Karpas-422 (cell line): ENCODE measurements at places on chromosomes 6 and 20.

DNA sequence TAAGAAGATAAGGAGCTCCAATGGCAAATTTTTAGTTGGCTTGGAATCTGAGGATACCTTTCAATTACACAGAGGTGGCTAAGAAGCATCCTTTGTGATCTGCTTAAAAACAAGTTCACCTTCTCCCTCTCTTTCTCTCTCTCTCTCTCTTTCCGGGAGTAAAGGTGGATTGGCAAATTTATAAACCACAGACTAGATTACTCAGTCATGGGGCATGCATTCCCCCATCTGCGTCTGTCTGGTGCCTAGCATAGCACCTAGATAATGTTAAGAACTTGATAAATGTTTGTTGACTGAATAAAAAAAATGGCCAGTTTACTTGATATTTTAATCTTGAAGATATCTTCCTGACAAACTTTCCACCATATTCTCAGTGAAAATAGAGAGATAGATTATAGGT is 312.3 kb downstream of the CDC5L start:
- H3K36me3 ChIP-seq = no peaks in the 10 kb centered on the region
- no peaks in the 10 kb centered on the region for H3K4me1 ChIP-seq
- H3K27ac ChIP-seq = no peak overlapping the region
- H3K4me3 ChIP-seq = no peak overlapping the region

DNA sequence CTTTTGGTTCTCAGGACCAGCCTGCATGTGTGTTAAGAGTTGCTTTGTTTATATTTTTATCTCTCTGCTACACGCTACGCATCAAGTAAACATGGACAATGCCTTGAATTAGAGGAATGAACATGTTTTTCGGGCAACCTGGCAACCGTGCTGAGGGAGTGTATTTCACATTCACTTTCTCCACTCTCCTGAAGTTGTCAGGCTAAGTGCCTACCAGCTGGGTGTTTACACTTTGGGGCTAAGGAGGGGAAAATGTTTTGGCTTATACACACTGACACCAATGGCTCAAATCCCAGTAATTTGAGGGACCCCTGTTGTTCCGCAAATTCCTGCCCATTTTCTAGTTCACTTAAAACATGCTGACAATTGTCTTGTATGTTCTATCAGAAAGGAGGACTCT is 141.5 kb upstream of the PDE7B start:
- H3K4me3 ChIP-seq = no peak overlapping the region
- no peaks in the 10 kb centered on the region for H3K4me1 ChIP-seq
- no peaks in the 10 kb centered on the region for H3K36me3 ChIP-seq
- H3K27ac ChIP-seq = no peak overlapping the region
- no peaks in the 10 kb centered on the region for H3K27me3 ChIP-seq
- no peak for DNase-seq

- H3K4me1 ChIP-seq = no peaks in the 10 kb centered on the region
- no peaks in the 10 kb centered on the region for H3K27me3 ChIP-seq
- no peak for DNase-seq
- peaks cover 31% of the 10 kb centered on the region for H3K36me3 ChIP-seq
These were observed 8.8 kb upstream of the BTN3A3 start for GRCh38 chr6:26431258-26432172.

GRCh38 chr6:18102783-18103509 is 19.5 kb downstream of the NHLRC1 start:
- no peaks in the 10 kb centered on the region for H3K4me1 ChIP-seq
- H3K27me3 ChIP-seq = no peaks in the 10 kb centered on the region
- no peak for DNase-seq

DNA sequence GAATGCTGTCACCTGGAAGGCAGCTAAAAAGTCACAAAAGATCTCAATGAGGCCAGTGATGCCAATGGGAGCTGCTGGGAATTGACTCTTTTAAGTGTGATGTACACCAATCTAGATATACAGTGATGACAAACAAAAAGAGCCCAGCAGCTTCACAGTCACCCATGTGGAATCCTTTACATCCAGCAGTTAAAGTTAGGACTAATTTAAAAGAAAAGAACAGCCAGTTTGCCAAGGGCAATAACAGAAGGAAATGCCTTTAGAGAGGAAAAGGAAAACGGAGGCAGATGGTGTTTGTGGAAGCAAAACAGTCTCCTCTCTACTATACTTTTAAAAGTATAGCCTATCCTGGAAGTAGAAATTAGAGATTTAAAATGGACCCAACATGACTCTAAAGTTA is 873.5 kb downstream of the EPHA7 start:
- no peaks in the 10 kb centered on the region for H3K4me1 ChIP-seq
- H3K36me3 ChIP-seq = no peaks in the 10 kb centered on the region
- no peak overlapping the region for H3K27ac ChIP-seq
- H3K4me3 ChIP-seq = no peak overlapping the region
- no peak for DNase-seq

DNA sequence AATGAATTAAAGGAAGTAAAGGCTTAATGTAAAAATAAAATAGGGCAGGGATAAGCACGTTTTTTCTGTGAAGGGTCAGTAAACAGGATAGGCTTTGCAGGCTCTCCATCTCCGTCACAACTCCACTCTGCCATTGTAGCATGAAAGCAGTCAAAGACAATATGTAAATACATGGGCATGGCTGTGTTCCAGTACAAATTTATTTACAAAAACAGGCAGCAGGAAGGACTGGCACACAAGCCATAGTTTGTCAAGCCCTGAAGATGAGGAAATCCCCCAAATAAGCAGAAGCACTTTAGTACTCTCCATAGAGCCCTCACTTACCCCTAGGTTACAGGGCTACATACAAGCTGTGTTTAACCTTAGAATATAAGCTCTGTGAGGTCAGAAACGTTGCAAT is 8.9 kb upstream of the FBXO9 start:
- no peaks in the 10 kb centered on the region for H3K36me3 ChIP-seq
- H3K4me1 ChIP-seq = peaks cover 8% of the 10 kb centered on the region
- DNase-seq = no peak
- H3K27me3 ChIP-seq = no peaks in the 10 kb centered on the region

DNA sequence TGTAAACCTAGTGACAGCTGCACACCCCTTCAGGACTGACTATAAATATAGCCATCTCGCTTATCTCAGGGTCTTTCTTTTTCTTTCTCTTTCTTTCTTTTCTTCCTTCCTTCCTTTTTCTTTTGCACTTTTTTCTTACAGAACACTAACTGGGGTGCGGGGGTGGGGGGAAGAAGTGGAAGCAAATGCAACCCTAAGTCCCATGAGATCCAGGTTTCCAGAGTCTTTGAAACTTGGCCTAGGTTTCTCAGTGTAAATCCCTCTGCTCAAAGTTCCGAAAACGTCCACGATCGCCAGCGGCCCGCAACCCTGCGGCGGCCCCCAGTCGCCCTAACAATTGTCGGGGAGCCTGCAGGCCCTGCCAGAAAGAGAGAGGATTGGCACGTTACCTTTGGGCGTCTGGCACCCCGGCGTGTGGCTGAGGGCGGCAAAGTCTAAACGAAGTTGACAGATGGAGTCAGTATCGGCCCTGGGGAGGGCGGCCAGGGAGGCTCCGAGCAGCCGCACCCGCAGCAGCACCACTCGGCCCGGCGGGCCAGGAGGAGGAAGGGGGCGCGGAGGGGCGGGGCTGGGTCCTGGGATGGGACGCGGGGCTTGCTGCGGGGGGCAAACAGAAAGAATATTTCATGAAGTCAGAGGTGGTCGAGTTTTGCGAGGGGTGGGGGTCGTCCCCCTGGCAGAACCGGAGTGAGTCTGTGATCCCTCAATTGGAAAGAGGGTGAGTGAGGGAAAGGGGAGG is 577 bp upstream of the FOXF2 start:
- H3K27ac ChIP-seq = no peak overlapping the region
- H3K4me3 ChIP-seq = no peak overlapping the region
- H3K36me3 ChIP-seq = no peaks in the 10 kb centered on the region
- H3K27me3 ChIP-seq = no peaks in the 10 kb centered on the region
- no peaks in the 10 kb centered on the region for H3K4me1 ChIP-seq

GRCh38 chr6:128242765-128243403 is 277.5 kb downstream of the PTPRK start:
- no peak overlapping the region for H3K4me3 ChIP-seq
- no peaks in the 10 kb centered on the region for H3K4me1 ChIP-seq
- no peak overlapping the region for H3K27ac ChIP-seq
- H3K36me3 ChIP-seq = no peaks in the 10 kb centered on the region

- DNase-seq = no peak
- H3K27me3 ChIP-seq = no peaks in the 10 kb centered on the region
- H3K4me3 ChIP-seq = no peak overlapping the region
- H3K27ac ChIP-seq = no peak overlapping the region
- H3K4me1 ChIP-seq = no peaks in the 10 kb centered on the region
- H3K36me3 ChIP-seq = no peaks in the 10 kb centered on the region
These were observed 30.2 kb upstream of the SGK1 start for GRCh38 chr6:134347885-134348805.

GRCh38 chr6:21033575-21034026 is 499.3 kb downstream of the CDKAL1 start:
- no peaks in the 10 kb centered on the region for H3K27me3 ChIP-seq
- peaks cover 10% of the 10 kb centered on the region for H3K4me1 ChIP-seq
- H3K4me3 ChIP-seq = no peak overlapping the region
- H3K27ac ChIP-seq = no peak overlapping the region
- DNase-seq = no peak
- H3K36me3 ChIP-seq = no peaks in the 10 kb centered on the region

GRCh38 chr6:145626857-145627256 is 108.5 kb downstream of the EPM2A start:
- H3K4me1 ChIP-seq = no peaks in the 10 kb centered on the region
- no peak for DNase-seq
- no peak overlapping the region for H3K4me3 ChIP-seq
- no peak overlapping the region for H3K27ac ChIP-seq

- DNase-seq = no peak
- no peaks in the 10 kb centered on the region for H3K27me3 ChIP-seq
- no peak overlapping the region for H3K27ac ChIP-seq
- H3K4me3 ChIP-seq = no peak overlapping the region
- peaks cover 6% of the 10 kb centered on the region for H3K4me1 ChIP-seq
- H3K36me3 ChIP-seq = no peaks in the 10 kb centered on the region
These were observed 45.1 kb upstream of the TASP1 start for GRCh38 chr20:13683833-13684232.

- no peaks in the 10 kb centered on the region for H3K4me1 ChIP-seq
- DNase-seq = no peak
These were observed 8.0 kb downstream of the SLC22A3 start for GRCh38 chr6:160356074-160356744.

- no peak overlapping the region for H3K27ac ChIP-seq
- no peak for DNase-seq
- H3K4me1 ChIP-seq = peaks cover 7% of the 10 kb centered on the region
- no peaks in the 10 kb centered on the region for H3K27me3 ChIP-seq
These were observed 82.9 kb downstream of the SCML4 start for GRCh38 chr6:107741191-107741680.

DNA sequence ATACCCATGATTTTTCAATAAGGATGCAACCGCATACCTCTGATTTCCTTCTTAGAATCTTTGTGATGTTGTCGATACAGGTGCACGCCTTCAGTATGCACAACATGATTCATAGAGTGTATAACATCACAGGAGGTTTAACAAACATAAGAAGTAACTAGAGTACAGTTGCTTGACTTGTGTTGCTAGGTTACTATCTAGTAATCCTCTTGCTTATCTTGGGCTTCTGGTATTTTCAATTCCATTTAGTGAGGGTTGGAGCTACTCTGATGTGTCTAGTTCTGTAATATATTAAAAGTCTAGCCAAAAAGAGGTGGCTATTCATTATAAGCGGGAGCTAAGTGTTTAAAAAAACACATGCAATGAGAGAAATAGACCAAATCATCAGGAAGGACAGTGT is 85.5 kb upstream of the TENT5A start:
- no peak overlapping the region for H3K4me3 ChIP-seq
- H3K27me3 ChIP-seq = no peaks in the 10 kb centered on the region
- no peak for DNase-seq
- H3K4me1 ChIP-seq = no peaks in the 10 kb centered on the region

- H3K36me3 ChIP-seq = no peaks in the 10 kb centered on the region
- no peaks in the 10 kb centered on the region for H3K27me3 ChIP-seq
- no peaks in the 10 kb centered on the region for H3K4me1 ChIP-seq
- H3K4me3 ChIP-seq = no peak overlapping the region
- no peak overlapping the region for H3K27ac ChIP-seq
These were observed 42.8 kb downstream of the HNF4A start for GRCh38 chr20:44398335-44398734.

DNA sequence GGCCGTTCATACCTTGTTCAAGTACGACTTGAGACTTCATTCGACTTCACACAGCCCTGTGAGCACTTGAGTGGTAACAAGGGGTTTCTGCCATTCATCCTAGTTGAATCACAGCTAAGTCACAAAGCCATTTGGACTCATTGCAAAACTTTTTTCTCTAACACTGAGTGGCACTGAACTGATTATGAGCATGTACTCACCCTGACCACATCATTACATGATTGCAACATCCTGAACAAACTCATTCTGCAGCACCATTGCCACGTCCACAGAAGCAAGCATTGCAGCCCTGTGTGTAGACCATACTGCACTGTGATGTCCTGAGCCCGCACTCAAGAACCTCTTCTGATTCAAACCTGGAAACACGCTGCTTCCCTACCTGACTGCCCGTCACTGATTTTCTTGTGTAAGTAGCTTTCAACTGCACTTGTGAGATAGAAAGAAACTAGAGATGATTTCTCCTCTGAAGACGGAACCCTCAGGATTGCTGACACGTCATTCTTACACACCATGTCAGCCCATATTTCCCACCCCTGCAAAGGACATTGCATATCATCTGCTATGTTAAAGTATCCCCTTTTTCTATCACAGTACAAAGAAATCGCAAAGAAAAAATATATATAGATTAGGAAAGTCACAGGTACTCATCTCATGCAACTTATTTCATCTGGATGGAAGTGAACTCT is 81.6 kb downstream of the C6orf118 start:
- no peak for DNase-seq
- H3K4me3 ChIP-seq = no peak overlapping the region
- H3K36me3 ChIP-seq = no peaks in the 10 kb centered on the region
- no peaks in the 10 kb centered on the region for H3K4me1 ChIP-seq

DNA sequence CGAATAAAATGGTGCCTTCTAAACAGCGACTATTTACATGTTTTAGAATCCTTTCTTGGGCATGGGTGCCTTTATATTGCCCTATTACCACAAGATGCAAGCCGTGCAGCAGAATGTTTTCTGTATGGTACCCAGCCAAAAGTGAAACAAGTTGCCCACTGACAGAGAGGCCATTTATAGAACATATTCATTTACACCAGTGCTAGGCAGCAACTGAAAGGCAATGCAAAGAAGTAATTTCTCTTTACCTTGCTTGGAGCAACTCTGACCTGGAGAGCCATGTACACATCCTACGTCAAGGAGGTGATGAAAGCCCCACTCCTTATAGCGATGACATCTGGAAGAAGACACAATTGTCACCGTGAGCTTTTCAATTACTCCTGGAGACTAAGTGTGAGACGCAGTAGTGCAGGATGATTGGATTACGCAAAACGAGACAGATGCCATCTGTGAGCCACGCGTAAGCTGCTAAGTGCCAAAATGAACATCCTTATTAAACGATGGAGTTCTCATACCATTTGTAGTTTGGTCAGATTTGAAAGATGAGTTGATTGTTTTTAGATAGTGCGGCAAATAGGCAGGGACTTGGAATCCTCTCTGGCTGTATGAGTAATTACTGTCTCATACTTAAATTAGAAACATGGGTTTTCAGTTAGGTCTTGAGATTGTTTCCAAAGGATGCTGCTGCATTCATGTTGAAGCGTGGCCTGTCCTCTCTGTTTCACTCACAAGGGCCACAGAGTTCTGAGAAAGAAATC is at the start of gene TMEM244:
TSS of gene TMEM244 (minus strand) at position 408 of the 758 bp plus-strand sequence. CDS start at position 281, 127 bp downstream.
- H3K36me3 ChIP-seq = no peaks in the 10 kb centered on the region
- no peak within 1 kb of the TSS for H3K27ac ChIP-seq
- H3K27me3 ChIP-seq = no peaks in the 10 kb centered on the region
- H3K4me3 ChIP-seq = no peak within 1 kb of the TSS
- no peaks in the 10 kb centered on the region for H3K4me1 ChIP-seq
